ENCODE measurements at places on chromosomes 16 and 17. TPM values are rescaled to one million over a fixed set of nuclear protein-coding genes. Genes with fewer than 3 reads are reported as not detected.
A peak's percentile ranks its signal among the peaks of the same experiment; 100 is the strongest.

DNA sequence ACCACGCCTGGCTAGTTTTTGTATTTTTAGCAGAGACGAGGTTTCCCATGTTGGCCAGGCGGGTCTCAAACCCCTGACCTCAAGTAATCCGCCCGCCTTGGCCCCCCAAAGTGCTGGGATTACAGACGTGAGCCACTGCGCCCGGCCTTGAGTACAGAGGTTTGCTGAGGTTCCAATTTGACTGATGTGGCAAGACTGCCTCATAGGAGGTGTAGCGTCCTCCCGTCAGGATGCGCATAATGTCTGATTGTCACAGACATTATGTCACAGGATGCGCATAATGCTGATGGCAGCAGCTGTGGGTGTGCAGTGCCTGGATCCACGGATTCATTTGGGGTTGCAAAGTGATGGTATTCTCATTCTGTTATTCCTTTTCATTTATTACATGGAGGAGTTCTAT lies 45.2 kb downstream of the HAPSTR1 start:
- no peak overlapping the region for H3K4me3 ChIP-seq
- peaks cover 19% of the 10 kb centered on the region for H3K4me1 ChIP-seq
- no peak for DNase-seq
- no peak overlapping the region for H3K27ac ChIP-seq
- no peaks in the 10 kb centered on the region for H3K36me3 ChIP-seq

GRCh38 chr16:28090646-28091377 lies 27.3 kb upstream of the GSG1L start:
- no peaks in the 10 kb centered on the region for H3K4me1 ChIP-seq
- H3K4me3 ChIP-seq, result no peak overlapping the region
- H3K36me3 ChIP-seq, result no peaks in the 10 kb centered on the region
- no peak for DNase-seq

The SRSF1 gene
- total RNA-seq, result 257 TPM

The CLDN9 gene
- total RNA-seq, result not detected

The PRAC2 gene
- total RNA-seq, result not detected

The RNF227 gene
- 6.7 TPM for total RNA-seq

GRCh38 chr16:49150341-49150740 lies 131.3 kb downstream of the CBLN1 start:
- no peak for DNase-seq
- no peak overlapping the region for H3K4me3 ChIP-seq
- no peaks in the 10 kb centered on the region for H3K36me3 ChIP-seq
- H3K27ac ChIP-seq, result no peak overlapping the region
- no peaks in the 10 kb centered on the region for H3K27me3 ChIP-seq

DNA sequence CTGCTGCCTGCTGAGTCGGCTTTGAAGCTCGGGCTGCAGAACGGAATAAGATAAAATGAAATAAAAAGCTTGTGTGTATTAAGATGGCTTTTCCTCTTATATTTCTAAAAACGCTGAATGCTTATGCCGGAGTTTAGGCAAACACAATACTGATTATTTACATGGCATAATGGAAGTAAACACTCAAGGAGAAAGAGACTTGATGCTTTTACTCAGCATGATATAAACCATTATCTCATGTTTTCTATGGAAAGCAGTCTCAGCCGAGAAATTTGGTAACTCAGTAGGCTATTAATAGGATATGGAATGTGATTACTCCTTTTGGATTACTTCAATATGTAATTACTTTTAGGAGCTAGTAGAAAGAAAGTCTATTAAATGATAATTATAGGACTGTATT lies 153.3 kb downstream of the CDH11 start:
- no peaks in the 10 kb centered on the region for H3K36me3 ChIP-seq
- H3K27me3 ChIP-seq, result no peaks in the 10 kb centered on the region
- no peaks in the 10 kb centered on the region for H3K4me1 ChIP-seq
- DNase-seq, result no peak
- H3K4me3 ChIP-seq, result no peak overlapping the region

The SLC9A5 gene
- total RNA-seq, result 2.1 TPM

GRCh38 chr17:73291260-73291801 lies 20.5 kb downstream of the CDC42EP4 start:
- peaks cover 10% of the 10 kb centered on the region for H3K4me1 ChIP-seq
- no peaks in the 10 kb centered on the region for H3K36me3 ChIP-seq
- H3K4me3 ChIP-seq, result no peak overlapping the region
- DNase-seq, result no peak

DNA sequence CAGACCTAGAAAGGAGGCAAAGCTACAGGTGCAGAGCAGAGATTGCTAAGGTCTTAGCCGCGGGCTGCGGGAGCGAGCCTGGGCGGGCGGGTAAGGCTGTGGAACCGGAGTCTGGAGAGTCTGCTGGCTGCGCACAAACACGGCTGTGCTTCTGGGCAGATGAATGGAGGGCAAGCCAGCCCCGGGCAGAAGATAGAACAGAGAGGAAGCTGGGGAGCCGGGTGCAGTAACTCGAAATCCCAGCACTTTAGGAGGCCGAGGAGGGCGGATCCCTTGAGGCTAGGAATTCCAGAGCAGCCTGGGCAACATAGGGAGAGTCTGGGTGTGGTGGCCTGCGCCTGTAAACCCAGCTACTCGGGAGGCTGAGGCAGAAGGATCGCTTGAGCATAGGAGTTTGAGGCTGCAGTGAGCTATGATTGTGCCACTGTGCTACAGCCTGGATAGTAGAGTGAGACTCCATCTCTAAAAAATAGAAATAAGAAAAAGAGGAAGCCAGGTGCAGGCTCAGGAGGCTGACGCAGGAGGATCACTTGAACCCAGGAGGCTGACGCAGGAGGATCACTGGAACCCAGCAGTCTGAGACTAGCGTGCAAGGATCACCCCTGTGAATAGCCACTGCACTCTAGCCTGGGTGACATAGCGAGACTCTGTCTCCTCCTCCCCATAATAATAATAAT lies 56.3 kb downstream of the PITPNC1 start:
- peak overlapping the region; percentile 54 for H3K27ac ChIP-seq
- H3K4me3 ChIP-seq, result no peak overlapping the region
- H3K36me3 ChIP-seq, result no peaks in the 10 kb centered on the region
- no peak for DNase-seq
- H3K4me1 ChIP-seq, result peaks cover 78% of the 10 kb centered on the region

GRCh38 chr17:51601622-51602261 lies 341.4 kb downstream of the UTP18 start:
- H3K36me3 ChIP-seq, result no peaks in the 10 kb centered on the region
- no peak for DNase-seq
- H3K27me3 ChIP-seq, result peaks cover 3% of the 10 kb centered on the region
- no peak overlapping the region for H3K4me3 ChIP-seq

DNA sequence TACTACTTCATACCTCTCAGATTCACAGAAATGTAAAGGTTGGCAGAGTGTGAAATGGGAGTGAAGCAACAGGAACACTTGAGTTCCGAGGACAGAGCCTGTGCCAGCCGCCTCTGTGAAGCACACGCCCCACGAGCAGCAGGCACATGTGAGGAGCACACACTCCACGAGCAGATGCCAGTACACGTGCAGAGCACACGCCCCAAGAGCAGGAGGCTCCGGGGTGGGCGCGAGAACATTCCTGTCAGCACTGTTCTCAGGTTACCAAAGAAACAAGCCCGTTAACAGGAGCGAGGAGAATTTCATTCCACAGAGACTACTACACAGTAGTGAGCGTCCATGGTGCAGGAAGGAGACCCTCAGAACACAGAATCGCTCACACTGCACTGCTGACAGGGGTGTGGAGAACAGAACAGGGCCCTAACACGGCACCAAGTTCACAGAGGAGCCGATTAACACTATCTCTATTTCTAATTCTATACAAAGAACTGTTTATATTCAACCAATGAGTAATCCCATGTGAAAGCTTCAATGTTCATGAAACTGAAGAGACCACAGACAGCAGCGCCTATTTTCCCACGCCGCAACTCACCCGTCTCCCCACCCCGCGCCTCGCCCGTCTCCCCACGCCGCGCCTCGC lies 40.1 kb downstream of the KLHDC4 start:
- peaks cover 46% of the 10 kb centered on the region for H3K36me3 ChIP-seq
- DNase-seq, result no peak
- no peak overlapping the region for H3K27ac ChIP-seq
- peaks cover 3% of the 10 kb centered on the region for H3K4me1 ChIP-seq

The SLC52A1 gene
- 0.58 TPM for total RNA-seq

GRCh38 chr16:47460359-47460710 lies 528 bp downstream of the ITFG1 start:
- H3K27ac ChIP-seq, result peak overlapping the region; percentile 82
- H3K4me1 ChIP-seq, result peaks cover 56% of the 10 kb centered on the region
- H3K36me3 ChIP-seq, result peaks cover 3% of the 10 kb centered on the region
- no peak for DNase-seq
- H3K27me3 ChIP-seq, result no peaks in the 10 kb centered on the region

DNA sequence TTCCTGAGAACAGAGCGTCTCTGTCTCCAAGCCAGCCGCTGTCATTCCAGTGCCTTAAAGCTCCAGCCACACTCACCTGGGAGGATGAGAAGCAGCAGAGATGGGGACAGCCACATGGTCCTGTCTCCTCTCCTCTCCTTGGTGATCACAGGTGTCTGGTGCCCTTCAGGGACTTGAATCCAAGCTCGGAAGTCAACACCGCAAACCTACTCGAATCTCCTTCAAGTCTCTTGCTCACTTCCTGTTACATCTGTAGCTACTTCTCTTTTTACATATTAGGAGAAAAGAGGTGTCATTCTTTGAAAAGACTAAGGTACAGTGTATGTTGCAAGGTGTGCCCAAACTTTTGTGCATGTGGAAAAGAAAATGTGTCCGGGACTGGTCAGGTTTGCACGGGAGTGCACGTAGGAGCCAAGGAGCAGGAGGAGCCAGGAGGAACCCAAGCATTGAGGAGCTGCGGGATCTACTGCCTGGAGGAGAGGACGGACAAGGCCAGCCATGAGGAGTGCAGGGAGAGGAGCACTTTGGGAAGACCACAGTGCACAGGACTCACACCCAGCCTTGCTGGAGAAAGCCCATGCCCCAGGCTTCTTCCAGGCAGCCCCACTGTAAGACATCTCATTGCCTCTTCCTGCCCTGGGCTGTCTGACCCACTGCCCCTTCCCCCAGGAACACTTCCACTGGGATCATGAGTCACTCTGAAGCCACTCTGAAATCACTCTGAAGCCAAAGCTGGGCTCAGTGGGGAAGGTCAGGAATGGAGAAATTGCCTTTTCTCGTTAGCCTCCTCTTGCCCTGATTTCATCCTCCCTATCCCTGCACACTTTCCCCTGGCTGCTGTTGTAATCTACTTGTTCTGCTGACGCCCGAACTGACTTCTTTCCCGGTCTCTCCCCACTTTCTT lies at the start of gene CD300LD:
Gene CD300LD, minus strand, starts transcription at position 197 of the 904 bp plus-strand sequence. Its CDS starts 81 bp downstream, at position 116.
- no peak within 1 kb of the TSS for H3K4me3 ChIP-seq
- H3K27ac ChIP-seq, result no peak within 1 kb of the TSS
- H3K4me1 ChIP-seq, result no peaks in the 10 kb centered on the region
- no peak for DNase-seq
- H3K36me3 ChIP-seq, result no peaks in the 10 kb centered on the region

GRCh38 chr16:1923299-1924034 lies 5.3 kb upstream of the HS3ST6 start:
- peaks cover 11% of the 10 kb centered on the region for H3K27me3 ChIP-seq
- DNase-seq, result no peak
- no peaks in the 10 kb centered on the region for H3K4me1 ChIP-seq
- no peak overlapping the region for H3K4me3 ChIP-seq
- H3K36me3 ChIP-seq, result no peaks in the 10 kb centered on the region

GRCh38 chr17:41329279-41329948 lies 13.9 kb upstream of the KRTAP17-1 start:
- no peaks in the 10 kb centered on the region for H3K27me3 ChIP-seq
- H3K27ac ChIP-seq, result no peak overlapping the region

The FBXW10B gene
- 0.26 TPM for total RNA-seq

The MYH1 gene
- not detected for total RNA-seq

- no peaks in the 10 kb centered on the region for H3K4me1 ChIP-seq
- no peaks in the 10 kb centered on the region for H3K27me3 ChIP-seq
- H3K4me3 ChIP-seq, result no peak overlapping the region
Measured at GRCh38 chr16:15754821-15755534, 101.8 kb downstream of the MYH11 start.

DNA sequence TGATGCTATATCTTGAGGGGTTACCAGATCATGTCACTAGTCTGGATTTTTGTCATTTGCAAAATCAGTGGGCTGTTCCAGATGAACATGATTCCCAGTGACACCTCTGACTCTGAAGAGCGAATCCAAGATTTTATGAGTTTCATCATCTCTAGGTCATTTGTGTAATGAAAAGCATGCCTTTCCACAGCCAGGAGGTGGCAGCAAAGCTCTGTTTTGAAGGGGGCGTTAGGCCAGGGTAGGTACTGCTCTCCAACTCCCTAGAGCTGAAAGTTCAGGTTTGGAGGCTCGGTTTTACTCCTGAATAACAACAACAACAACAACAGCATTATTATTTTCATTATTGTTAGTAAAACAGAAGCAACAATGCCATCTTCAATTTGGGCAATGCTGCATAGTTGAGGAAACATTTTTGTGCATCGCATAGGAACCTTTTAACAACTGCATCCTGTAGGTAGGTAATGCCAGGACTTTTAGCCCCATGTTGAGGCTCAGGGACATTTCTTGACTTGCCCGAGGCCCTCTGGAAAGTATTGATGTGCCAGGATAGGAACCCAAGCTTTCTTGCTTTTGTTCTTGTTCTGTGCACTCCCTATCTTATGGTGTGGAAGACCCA lies 77.0 kb downstream of the MYH13 start:
- H3K4me3 ChIP-seq, result no peak overlapping the region
- no peak for DNase-seq
- no peaks in the 10 kb centered on the region for H3K27me3 ChIP-seq
- H3K36me3 ChIP-seq, result no peaks in the 10 kb centered on the region

DNA sequence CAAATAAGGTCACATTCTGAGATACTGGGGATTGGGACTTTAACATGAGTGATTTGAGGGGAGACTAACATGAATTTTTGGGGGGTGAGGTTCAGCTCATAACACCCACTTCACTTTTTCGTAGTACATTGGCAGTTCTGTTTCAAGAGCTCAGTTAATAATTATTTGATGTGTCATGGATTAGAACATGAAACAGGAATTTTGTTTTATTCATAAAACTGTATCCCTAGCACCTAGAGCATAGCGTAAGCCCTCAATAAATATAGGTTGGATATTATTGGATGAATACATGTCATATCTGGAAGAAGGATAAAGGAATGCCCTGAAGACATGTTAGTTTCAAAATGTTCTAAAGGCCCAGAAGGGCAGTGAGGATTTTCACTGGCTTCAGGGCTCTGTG lies 119.8 kb downstream of the PRKCA start:
- H3K4me3 ChIP-seq, result no peak overlapping the region
- H3K4me1 ChIP-seq, result peaks cover 16% of the 10 kb centered on the region
- H3K27ac ChIP-seq, result no peak overlapping the region

DNA sequence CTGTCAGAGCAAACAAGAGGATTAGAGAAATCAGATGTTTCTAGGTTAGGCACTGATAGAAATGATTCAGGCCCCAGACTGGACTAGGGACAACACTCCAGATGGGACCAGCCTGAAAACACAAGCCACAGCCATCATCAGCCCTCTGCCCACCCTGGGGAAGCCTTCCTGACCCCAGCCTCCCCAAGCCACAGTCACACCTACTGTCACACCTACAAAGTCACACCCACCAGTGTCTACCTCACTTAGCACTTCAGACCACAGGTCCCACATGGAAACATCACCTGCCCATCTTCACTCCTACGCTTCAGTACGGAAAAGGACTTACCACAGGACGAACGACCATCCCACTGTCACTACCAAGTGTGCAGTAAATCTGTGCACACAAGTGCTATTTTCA lies 197.9 kb downstream of the ZFHX3 start:
- H3K4me1 ChIP-seq, result no peaks in the 10 kb centered on the region
- no peak overlapping the region for H3K27ac ChIP-seq
- no peak overlapping the region for H3K4me3 ChIP-seq
- no peak for DNase-seq
- H3K27me3 ChIP-seq, result no peaks in the 10 kb centered on the region

All from CD4-positive, alpha-beta memory T cell (primary cell).